LHCN-M2 (cell line): ENCODE measurements at places on chromosomes 2 and 18. TPM values are rescaled to one million over a fixed set of nuclear protein-coding genes. Genes with fewer than 3 reads are reported as not detected.

- peak; percentile 36 for DNase-seq
Observed at GRCh38 chr2:101123795-101124471, 27.2 kb downstream of the TBC1D8 start.

GRCh38 chr2:85009019-85009618 is 38.2 kb downstream of the KCMF1 start:
- DNase-seq = no peak

DNA sequence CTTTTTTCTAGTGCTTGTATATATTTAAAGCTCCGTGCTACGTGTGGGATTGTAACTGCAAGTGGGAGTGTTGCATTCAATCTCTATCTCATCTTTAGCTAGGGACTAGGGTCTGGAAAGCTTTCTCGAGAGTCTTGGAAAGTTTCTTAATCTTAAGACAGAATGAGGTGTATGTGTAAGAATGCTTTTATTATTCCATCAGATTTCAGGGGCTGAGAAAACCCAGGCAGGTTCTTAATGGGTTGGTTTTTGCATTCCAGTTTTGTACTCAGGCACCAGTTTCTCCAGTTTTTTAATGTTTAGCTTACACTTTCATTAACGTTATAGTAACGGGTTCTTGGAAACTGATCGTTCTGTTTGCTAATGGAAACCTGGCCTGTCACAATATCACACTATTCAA is 20.3 kb downstream of the MRPL19 start:
- no peak for DNase-seq

DNA sequence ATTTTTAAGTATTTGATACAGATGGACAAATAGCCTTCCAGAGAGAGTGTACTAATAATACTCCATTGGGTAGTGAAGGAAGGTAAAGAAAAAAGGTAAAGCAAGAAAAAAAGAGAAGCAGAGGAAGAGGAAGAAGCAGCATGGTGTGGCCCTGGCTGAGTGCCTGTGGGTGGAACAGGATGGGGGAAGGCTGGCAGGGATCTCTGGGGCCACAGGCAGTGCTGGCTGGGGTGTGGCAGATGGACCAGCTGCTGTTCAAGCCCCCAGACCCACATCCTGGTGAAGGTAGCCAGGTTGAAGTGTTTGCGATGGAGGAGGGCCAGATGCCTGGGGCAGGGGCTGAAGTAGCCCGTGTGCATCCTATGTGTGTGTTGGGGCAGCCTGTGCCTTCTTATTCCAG is 79.0 kb downstream of the DYSF start:
- DNase-seq = no peak

- no peak for DNase-seq
Observed at GRCh38 chr2:169027234-169027633, 3.9 kb downstream of the ABCB11 start.

DNA sequence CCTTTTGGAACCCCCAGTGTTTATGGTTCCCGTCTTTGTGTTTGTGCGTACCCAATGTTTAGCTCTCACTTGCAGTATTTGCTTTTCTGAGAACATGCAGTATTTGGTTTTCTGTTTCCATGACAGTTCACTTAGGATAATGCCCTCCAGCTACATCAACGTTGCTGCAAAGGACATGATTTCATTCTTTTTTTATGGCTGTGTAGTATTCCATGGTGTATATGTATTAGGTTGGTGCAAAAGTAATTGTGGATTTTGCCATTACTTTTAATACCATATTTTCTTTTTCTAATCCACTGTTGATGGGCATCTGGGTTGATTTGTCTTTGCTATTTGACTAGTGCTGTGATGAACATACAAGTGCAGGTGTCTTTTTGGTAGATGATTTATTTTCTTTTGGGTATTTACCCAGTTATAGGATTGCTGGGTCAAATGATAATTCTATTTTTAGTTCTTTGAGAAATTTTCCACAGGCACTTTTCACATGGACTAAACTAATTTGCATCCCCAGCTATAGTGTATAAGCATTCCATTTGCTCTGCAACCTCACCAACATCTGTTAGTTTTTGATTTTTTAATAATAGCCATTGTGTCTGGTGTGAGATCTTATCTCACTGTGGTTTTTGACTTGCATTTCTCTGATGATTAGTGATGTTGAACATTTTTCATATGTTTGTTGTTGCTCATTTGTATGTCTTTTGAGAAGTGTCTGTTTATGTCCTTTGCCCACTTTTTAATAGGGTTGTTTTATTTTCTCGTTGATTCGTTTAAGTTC is 63.6 kb downstream of the CERS6 start:
- DNase-seq = no peak

GRCh38 chr2:29878898-29879297 is 42.5 kb downstream of the ALK start:
- peak; percentile 64 for DNase-seq

DNA sequence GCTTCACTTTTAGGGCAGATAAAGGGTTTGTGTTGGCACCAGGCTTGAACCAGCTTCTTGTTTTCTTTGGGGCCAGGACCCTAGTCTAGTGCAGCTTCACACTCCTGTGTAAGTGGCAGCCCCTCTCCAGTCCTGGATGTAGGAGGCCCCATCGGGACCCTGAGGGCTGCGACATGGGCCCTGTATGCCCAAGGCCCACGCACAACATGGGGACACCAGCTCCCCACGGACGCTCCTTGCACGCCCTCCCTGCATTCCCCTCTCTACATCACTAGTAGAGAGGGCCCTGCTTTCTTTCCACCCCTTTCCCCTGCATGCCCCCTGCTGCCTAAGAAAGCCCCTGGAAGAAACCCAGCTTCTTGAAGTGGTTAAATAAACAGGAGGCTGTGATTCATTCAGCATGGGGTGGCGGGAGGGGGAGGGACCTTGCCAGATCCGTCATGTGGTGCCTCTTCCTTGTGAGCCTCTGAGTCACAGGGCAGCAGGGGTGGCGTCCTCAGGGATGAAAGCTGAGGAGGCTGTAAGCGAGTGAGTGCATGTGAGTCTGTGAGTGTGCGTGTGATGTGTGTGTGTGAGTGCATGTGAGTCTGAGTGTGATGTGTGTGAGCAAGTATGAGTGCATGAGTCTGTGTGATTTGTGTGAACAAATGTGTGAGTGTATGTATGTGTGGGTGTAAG is 42.5 kb downstream of the COPS8 start:
- DNase-seq = peak; percentile 99

GRCh38 chr2:5660591-5660990 is 31.6 kb upstream of the SOX11 start:
- DNase-seq = no peak

DSG1 gene
- total RNA-seq = not detected in 2 replicates

PSD4 gene
- 1.0 and 1.5 TPM in 2 replicates for total RNA-seq

GNLY gene
- not detected in 2 replicates for total RNA-seq

SEC11C gene
- total RNA-seq = 10.7 and 22.6 TPM in 2 replicates

CNGA3 gene
- 0.23 and 0.58 TPM in 2 replicates for total RNA-seq

CPLX4 gene
- total RNA-seq = not detected in 2 replicates

CCDC138 gene
- total RNA-seq = 8.0 and 8.7 TPM in 2 replicates
